ENCODE measurements at places on chromosomes 13 and 19. TPM values are rescaled to one million over a fixed set of nuclear protein-coding genes. Genes with fewer than 3 reads are reported as not detected.

Gene PPM1N
- total RNA-seq, result 0.67 TPM

Gene TMEM221
- not detected for total RNA-seq

Gene ZNF576
- total RNA-seq, result 27.1 TPM

DNA sequence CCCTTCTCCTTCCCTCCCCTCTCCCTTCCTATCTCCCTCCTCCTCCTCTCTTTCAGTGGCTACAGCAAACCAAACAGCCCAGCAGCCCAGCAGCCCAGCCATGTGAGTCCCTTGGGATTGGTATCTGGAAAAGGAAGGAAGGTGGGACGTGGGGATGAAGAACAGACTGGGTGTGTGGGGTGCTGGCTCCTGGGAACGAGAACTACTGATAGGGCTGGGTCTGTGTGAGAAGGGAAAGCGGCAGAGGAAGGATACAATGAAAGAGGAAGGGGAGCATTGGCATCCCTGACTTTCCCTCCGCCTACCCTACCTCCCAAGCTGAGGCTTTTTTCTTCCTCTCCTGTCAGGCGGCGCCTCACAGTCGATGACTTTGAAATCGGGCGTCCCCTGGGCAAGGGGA lies 863 bp downstream of the AURKC start:
- DNase-seq, result no peak

DNA sequence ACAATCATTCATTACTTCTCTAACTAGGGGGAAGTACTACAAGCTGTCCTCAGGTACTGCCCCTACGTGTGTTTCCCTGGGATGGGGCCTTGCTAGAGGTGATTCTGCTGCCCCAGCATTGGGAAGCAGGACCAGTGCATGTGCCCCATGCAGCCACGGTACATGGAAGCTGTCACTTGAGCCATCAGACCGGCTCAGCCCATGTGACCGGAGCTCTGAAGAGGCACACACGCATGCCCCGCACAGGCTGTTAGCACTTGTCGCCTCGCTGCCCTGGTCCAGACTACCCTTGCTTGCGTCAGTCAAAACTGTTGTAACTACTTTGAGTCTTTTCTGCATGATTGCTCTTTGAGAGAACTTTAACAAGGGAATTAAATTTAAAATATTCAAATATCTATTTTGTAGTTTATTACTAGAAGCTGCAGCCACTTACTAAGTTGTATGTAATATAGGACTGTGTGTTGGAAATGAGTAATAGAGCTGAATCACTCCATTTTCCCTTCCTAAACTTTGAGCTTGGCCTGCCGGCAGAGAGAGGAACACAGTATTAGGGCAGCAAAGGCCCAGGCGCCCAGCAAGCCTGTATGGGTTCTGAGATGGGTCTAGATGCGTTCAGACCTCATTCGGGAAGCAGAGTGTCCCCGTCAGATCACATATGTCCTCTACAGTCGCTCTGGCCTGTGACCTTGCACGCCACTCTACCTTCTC lies 42.2 kb downstream of the DHRS12 start:
- no peak for DNase-seq

- peak; percentile 56 for DNase-seq
These were observed 78.3 kb downstream of the CYSLTR2 start for GRCh38 chr13:48731957-48732569.

- no peak for DNase-seq
These were observed 432.7 kb downstream of the SLITRK5 start for GRCh38 chr13:88103824-88104223.

- no peak for DNase-seq
These were observed 161.9 kb downstream of the B3GLCT start for GRCh38 chr13:31361673-31362072.

Data from colonic mucosa (tissue), 4 donors.